ENCODE measurements at places on chromosomes 7 and 10. TPM values are rescaled to one million over a fixed set of nuclear protein-coding genes. Genes with fewer than 3 reads are reported as not detected.

Gene TMEM236
- total RNA-seq, result 0.08 TPM

Gene ATP6V0A4
- total RNA-seq, result 3.2 TPM

GRCh38 chr7:2006921-2007381, 225.8 kb downstream of the MAD1L1 start:
- ATAC-seq, result no peak

DNA sequence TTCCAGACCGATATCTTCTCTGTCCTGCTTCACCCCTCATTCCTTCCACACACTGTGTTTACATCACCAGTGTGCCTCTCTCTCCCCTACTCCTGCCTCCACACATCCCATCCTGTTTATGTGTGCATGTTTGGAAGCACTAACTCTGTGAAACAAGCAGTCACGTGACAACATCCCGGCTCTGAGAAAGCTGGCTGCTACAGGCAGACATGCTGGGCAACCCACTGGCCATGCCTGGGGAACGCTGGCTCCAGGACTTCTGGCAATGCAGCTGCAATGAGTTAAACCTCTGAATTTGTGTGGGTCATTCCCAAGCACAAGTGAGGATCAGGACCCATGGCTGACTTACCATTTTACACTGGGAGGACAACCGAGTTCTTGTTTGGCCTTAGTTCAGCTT, 74.0 kb downstream of the WNT2 start:
- ATAC-seq, result no peak

- no peak for ATAC-seq
Observed at GRCh38 chr10:34091635-34092195, 723.4 kb downstream of the PARD3 start.

DNA sequence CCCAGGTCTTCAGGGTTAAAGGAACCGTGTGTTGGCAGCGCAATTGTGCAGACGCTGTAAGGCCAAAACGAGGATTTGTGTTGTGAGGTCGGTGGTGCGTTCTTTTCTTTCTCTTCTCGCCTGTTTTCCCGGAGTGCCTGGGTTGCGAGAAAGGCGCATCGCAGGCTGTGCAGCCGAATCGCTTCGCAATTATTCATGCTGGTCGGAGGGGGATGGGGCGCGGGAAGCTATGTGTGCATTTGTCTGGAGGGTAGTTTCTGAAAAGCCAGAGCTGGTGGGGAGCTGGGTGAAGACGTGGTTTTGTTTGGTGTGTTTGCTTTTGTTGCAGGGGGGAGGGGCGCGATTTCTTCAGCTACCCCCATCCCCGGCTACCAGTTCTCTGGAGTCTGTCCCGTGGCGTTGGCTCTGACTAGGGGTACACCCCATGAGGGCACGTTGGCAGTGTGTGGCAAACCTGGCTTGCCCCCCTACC, 2.1 kb downstream of the MXI1 start:
- peak; percentile 16 for ATAC-seq
